ENCODE measurements at places on chromosomes 16 and 17.

GRCh38 chr17:30922235-30923030 lies 688 bp downstream of the ADAP2 start:
- DNase-seq: no peak

- DNase-seq: peak; percentile 42
Measured at GRCh38 chr17:64240261-64240740, 22.8 kb downstream of the TEX2 start.

- DNase-seq: no peak
Measured at GRCh38 chr17:72702998-72703397, 389.5 kb downstream of the SLC39A11 start.

- DNase-seq: peak; percentile 15
Measured at GRCh38 chr17:64498308-64499203, 1.7 kb upstream of the POLG2 start.

GRCh38 chr17:4583782-4584100 lies 588 bp upstream of the SMTNL2 start:
- DNase-seq: peak; percentile 71

GRCh38 chr16:49075709-49076108 lies 205.9 kb downstream of the CBLN1 start:
- DNase-seq: no peak

GRCh38 chr17:55319933-55320593 lies 55.3 kb downstream of the HLF start:
- no peak for DNase-seq

DNA sequence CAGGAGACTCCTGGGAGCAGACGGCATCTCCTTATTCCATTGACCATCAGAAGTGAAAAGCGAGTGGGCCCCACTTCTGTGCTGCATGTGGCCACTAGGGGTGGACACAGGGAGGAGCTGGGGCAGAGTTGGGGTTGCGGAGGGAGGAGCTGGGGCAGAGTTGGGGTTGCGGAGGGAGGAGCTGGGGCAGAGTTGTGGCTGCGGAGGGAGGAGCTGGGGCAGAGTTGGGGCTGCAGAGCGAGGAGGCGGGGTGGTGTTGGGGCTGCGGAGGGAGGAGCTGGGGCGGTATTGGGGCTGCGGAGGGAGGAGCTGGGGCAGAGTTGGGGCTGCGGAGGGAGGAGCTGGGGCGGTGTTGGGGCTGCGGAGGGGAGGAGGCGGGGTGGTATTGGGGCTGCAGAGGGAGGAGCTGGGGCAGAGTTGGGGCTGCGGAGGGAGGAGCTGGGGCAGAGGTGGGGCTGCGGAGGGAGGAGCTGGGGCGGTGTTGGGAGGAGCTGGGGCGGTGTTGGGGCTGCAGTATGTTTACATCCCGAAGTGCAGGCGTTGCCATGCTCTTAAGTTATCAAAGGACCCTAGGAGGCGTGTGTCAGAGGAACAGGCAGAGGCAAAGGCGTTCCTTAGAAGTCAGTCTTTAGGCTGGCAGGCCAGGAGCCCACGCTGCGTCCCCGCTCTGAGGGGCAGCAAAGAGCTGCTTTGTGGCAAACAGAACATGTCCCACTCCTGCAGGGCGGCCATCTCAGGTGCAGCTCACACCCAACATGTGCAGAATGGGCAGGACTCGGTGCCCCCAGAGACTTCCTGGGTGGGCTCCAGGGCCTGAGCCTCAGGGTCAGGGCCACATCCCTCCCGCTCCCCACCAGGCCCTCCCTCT lies 76.0 kb downstream of the ZNF778 start:
- DNase-seq: peak; percentile 43

GRCh38 chr16:50644729-50645128 lies 36.4 kb downstream of the SNX20 start:
- peak; percentile 48 for DNase-seq

GRCh38 chr17:18950346-18950745 lies 1.6 kb upstream of the SLC5A10 start:
- no peak for DNase-seq

- peak; percentile 69 for DNase-seq
Measured at GRCh38 chr16:28543072-28543471, 4.3 kb upstream of the NUPR1 start.

- DNase-seq: no peak
Measured at GRCh38 chr16:78462288-78463208, 363.1 kb downstream of the WWOX start.

GRCh38 chr17:8912084-8912981 lies 44.9 kb upstream of the PIK3R6 start:
- no peak for DNase-seq

- no peak for DNase-seq
Measured at GRCh38 chr16:21128991-21129390, 21.7 kb downstream of the DNAH3 start.

DNA sequence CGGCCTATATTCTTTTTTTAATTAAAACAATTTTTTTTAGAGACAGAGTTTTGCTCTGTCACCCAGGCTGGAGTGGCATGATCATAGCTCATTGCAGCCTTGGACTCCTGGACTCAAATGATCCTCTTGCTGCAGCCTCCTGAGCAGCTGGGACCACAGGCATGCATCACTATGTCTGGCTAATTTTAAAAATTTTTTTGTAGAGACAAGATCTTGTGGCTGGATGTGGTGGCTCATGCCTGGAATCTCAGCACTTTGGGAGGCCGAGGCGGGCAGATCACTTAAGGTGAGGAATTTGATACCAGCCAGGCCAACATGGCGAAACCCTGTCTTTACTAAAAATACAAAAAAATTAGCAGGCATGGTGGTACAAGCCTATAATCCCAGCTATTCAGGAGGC lies 54.8 kb upstream of the MSI2 start:
- no peak for DNase-seq

DNA sequence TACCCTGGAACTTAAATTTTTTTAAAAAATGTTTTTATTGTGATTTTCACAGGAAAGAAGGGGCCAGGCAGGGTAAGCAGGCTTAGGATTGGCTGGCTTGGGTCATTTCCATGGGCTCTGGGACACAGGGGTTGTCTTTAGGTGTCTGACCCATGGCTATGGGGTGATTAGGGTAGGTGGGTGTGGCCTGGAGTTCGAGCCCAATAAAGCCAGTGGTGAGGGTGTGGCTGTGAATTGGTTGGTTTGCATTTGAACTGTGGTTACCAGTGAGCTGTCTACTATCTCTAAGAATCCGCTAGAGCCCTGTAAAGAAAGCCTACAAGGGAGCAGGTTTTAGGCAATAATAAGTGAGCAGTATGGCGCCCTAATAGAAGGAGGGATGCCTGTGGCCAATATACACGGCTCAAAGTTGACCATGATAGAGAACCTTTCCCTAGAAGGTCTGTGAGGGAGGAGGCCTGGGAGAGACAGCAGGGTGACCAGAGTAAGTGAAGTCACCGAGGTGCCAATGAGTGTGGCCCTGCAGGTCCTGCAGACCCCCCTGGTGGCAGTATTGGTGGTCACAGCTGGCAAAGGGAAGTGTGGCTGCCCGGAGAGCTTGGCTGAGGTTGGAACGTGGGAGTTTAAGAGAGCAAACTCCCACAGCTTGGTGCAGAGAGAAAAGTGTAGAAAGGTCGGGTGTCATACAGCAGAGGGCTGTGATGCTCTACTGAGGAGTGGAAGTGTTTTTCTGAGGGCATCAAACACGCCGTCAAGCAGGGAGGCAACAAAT lies 454.0 kb downstream of the WWOX start:
- DNase-seq: peak; percentile 55

DNA sequence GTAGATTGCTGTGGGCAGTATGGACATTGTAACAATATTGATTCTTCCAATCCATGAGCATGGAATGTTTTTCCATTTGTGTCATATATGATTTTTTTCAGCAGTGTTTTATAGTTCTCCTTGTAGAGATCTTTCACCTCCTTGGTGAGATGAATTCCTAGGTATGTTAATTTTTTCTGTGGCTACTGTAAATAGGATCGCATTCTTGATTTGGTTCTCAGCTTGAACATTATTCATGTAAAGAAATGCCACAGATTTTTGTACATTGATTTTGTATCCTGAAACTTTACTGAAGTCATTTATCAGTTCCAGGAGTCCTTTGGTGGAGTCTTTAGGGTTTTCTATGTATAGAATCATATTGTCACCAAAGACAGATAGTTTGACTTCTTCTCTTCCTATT lies 19.7 kb upstream of the CDR2 start:
- no peak for DNase-seq

DNA sequence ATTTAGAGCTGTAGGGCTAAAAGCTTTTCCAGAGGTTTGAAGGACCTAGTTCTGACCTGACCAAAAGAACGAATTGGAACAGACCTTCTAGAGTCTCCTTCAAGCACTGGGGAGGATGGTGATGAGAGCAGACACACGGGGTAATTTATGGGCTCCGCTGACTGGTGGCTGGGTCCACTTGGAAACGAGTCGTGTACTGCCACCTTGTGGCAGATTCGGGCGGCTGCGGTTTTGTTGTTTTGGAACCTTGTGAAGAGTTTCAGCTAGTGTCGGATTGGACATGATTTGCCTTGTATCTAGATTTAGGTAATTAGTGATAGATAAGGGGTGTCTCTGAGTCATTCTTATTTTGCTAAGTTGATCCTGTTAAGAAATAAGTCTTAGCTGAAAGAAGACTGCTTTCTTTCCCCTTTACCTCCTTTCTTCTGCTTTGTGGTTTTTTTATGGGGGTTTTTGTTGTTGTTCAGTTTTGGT lies 98.9 kb downstream of the AATF start:
- peak; percentile 89 for DNase-seq

All from hematopoietic multipotent progenitor cell treated with erythropoietin and hydrocortisone succinate and interleukin-3 and kit ligand, for 6 days (in vitro differentiated cells).